ENCODE measurements at places on chromosomes 3 and 15.

DNA sequence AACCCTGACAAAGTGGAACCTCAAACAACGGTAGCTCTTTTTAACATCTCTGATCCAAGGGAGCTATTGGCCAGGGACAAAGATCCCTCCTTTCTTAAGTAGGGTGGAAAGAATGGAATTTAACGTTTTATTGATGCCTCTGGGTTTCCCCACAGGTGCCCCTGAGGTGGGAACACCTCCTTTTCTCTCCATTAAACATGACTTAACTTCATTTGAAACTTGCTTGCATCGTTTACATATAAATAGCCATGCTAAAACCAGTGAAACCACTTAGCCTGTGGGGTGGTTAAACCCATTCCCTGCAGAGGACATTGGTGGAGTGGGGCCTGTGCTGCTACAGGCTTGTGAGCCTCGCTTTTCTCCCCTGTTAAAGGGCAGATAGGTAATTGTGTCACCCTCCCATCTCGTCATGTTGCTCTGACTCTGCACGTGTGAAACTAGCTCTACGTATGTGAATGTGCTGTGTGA is 9.7 kb downstream of the CGNL1 start:
- no peak for DNase-seq

DNA sequence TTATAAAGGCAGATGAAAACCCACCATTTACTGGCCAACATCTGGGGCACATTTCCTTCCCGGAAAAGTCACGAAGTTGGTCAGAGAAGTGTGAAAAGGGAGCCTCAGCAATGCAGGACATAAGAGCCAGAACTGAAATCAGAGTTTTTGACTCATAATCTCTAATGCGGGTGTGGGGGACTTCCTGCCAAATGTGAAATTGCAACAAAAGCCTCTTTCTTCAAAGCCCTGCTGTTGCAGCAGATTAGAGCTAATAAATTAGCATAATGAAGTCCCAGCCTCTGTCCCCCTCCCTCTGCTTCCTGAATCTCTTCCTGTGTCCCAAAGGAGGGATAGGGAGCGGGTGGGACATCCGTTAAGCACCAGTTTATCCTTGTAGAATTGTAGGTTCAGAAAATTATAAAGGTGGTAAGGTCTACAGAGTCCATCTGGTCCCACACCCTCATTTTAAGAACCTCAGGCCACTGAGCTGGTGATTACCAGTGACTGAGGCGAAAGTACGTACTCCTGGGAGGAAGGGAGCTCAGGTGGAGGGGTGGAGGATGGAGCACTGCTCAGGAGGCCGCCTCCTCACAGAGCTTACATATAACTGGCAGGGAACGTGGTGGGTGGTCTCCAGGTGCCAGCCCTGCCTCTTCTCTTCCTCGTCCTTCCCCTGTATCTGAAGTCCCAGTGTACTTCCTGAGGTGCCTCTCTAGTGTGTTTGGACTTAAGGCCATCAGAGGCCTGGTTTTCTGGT is 35.0 kb downstream of the ST6GAL1 start:
- no peak for DNase-seq

DNA sequence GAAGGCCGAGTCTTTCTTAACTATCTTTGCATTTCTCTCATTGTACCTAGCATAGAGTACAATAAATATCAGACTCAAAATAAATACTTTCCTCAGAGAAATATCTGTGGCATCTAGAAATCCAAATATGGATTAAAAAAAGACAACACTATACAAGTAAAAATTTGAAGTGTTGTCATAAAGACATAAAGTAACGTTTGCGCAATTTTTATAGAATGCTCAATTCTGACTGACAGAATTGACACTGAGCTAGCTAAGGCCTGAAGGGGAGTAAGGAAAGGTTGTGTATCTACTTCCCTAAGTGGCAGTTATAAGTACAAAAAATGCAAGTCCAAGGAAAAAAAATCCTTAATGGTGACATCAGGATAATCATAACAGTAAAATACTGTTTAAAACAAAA is 1.1 kb downstream of the SEC11A start:
- no peak for DNase-seq

GRCh38 chr15:52291204-52291603 is 4.4 kb downstream of the MYO5C start:
- DNase-seq = no peak

- DNase-seq = no peak
Observed at GRCh38 chr3:71514621-71515020, 68.9 kb downstream of the FOXP1 start.

DNA sequence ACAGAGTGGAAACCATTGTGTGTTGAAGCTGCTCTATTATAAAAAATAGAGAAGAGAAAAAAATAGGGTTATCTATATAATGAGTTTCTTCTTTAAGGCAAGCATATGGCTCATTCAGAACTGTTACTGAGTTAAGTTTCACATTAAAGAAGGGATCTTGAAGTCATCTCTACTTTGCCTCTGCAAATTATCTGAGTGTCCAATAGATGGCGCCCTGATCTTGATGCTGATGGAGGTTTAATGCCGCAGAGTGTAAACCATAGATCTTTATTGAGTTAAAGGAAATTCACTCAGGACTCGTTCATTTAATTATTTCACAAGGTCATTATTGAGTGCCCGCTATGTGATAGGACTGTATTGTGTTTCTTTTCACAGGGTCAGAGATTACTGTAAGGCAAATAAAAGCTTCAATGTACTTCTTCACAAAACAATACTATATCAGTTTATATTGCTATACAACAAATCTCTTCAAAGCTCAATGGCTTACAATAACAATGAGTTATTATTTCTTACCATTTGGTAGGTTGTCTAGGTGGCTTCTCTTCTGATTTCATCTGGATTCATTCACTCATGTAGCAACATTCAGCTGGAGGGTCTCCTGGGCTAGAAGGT is 171.4 kb downstream of the NSUN3 start:
- no peak for DNase-seq

DNA sequence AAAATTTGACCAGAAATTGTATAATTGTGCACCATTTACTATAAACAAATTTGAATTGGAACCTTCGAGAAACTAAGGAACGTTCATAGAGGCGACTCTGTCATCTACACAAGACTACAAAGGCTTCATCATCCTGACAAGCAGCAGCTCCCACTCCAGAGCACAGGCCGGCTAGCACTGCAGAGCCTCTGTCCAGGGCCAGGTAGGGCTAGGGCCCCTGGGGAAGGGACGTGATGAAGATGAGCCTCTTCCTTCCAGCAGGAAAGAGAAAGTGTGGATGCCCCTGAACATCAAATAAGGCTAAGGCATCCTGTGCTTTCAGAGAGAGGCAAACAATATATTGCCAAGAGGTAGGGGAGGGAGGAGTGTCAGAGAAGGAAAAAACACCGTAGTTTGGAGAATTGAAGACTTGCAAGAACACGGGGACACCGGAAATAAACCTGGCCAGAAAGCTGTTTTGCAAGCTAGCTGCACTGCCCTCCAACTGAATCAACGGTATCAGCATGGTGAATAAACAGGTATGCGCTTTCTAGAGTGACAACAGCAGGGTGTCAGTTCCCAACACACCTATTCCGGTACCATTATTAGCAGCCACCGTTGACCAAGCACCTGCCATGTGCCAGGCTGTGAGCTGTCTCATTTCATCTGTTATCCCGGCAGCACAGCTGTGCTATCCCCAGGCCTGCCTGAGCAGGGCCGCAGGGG is 12.4 kb downstream of the XXYLT1 start:
- no peak for DNase-seq

DNA sequence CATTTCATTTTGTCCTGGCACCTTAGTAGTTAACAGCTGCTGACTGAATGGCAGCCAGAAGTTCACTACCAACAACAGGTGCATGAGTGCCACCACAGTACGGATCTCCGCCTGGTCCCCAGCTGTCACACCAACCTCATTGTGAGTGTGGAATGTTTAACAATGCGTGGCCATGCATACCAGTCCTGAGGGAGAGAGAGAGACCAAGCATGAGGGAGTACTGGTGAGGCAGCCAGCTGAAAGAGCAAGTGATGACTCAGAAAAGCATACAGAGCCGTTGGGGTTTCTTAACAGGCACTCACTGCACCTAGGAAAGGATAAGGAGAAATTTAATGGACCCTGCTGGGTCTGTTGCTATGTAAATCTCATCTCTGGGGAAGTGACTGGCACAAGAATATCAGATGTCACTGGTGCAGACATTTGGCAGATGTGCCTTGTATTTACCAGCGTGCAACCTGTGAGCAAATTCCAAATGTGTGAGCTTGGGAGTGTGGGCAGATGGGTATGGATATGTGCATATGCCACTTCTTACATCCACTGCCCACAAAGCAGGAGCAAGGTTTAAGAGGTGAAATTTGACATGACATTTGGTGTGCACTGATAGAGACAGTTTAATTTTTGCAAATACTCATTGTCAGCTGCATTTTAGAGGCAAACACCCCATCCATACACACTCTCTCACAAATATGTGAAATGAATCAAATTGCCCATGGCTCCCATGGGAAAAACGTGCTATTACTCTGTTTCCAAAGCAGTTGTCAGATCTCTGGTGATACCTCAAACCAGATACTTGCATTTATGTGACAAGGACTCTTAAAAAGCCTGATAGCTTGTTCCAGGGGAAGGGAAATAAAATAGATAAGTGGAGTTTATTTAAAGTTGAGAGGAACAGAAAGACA is 245.2 kb upstream of the ARPP21 start:
- DNase-seq = no peak

- DNase-seq = no peak
Observed at GRCh38 chr3:59422312-59422711, 372.5 kb upstream of the CFAP20DC start.

GRCh38 chr3:194057570-194058188 is 78.3 kb upstream of the HES1 start:
- DNase-seq = no peak

DNA sequence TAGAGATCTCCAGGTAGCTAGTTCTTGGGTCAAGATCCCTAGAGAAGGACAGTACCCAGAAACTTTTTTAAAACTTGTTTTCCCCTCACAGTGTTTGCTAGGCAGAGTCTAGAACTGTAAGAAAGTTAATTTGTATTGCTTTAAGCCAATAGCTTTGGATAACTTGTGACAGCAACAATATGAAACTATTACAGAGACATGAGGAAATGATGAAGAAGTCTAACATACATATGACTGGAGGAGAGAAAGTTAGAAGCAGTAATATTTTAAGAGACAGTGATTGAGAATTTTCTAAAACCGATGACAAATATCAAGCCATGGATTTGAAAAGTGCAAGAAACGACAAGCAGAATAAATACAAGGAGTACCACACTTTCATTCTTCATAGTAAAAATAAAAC is 10.0 kb downstream of the HMG20A start:
- no peak for DNase-seq

DNA sequence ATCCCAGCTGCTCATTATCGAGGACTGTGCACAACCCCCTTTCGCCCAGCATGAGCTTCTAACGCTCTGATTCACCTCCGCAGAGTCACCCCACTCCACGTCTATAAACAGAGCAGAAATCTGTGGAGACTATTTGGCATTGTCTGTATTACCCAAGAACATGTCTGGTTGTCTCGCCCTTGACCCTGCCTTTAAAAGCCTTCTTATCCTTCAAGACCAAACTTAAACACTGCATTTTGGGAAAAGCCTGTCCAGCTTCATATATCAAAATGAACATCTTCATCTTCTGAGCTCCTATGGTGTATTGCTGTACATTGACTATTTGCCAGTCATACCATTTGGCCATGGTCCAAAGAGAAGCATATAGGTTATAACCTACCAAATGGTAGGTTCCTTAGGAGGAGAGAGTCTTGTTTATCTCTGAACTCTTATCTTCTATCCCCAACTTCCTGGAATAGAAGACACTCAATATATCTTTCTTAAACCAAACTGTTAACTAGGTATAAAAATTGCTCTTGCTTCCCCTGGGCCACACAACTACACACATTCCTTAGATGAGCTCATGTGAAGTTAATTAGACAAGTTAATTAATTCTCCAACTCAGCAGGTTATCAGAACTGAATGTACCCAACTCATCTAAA is 90.1 kb downstream of the FBN1 start:
- no peak for DNase-seq

DNA sequence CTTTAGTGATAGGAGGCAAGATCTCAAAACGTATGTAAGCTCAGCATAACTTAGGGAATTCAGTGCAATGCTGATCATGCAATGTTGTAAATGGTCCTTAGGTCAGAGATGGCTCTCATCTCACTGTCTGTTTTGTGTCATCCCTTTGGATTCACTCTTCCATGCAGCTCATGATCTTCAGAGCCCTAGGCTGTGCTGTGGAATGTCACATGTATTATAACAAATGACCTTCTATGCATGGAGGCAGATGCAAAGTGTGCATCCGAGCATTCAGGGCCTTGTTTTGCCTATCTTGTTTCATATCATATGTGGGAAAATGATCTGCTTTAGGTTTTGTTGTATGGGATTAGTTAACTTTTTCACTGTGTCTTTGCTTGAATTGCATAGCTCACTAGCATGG is 40.5 kb upstream of the PDZRN3 start:
- DNase-seq = no peak

- no peak for DNase-seq
Observed at GRCh38 chr3:176916777-176917176, 280.5 kb downstream of the TBL1XR1 start.

DNA sequence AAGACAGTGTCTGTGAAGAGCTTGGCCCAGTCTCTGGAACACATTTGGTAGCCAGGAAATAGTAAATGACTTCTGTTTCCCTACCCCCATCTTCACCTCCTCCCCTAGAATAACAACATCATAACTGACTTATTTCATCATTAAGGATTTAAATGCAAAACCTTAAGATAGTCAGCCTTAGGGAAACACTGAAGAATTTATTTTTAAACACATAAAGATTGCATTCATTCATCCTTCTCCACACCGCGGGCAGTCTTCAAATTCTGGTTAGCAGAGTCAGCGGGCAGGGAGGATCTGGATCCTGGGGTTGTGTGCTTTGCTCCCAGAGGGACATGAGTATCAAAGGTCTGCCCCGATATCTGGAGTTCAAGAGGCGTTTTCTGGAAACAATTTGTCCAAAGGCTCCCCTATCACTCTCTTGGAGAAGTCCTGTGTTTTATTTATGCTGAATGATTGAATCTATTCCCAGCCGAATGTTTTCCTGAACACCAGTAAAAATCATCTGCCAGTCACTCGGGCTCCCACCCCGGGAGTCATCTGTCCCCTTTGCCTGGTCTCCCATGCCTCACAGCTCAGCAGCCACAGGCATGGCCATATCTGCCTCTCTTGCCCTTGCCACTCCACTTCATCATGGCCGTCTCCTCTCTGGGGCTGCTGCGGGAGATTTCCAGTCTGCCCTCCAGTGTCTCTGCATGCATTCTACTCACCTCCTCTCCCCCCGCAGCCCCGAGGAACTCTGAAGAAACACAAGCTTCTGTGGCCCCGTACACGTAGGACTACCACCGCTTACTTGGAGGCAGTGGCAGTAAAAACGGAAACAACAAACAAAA is 234.7 kb upstream of the CTDSPL start:
- no peak for DNase-seq

DNA sequence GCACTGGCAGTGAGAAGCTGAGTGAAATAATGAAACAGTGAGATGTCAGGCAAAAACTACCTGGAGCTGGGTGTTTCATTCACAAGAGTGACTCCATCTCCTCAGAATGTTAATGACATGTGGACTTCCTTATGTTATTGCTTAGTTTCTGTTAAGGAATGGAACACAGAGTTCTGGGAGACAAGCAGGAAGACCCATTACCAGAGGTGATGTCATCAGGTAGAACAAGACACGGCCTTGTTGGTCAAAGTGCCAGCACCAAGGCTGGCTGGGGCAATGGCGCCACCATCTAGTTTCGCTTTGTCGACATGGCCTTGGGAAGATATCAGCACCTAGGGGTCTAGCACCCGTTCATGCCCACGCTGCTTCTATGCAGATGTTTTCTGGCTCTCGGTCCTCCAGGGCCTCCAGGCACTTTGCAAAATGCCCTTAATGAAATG is 252.2 kb downstream of the FAM43A start:
- DNase-seq = no peak
